Effector CD8-positive, alpha-beta T cell (primary cell): ENCODE measurements at places on chromosomes 7 and 10.

- DNase-seq: no peak
Observed at GRCh38 chr10:124949543-124949942, 7.6 kb downstream of the ZRANB1 start.

DNA sequence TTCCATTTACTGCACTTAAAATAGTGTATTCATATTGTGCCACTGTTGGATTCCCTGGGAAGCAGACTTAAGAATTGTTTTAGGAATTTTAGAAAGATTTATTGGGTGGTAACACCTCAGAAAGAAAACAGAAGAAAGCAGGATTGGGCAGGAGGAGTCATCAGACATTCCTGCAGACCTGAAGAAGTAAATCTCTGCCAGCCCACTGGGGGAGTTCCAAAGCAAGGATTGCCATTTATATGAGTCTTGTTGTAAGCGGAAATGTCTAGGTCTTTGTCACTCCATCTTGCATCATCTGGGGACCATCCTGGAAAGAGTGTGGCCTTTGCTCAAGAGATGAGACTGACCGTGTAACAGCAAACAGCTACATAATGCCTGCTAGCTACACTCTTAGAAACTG is 947.6 kb upstream of the POT1 start:
- no peak for DNase-seq

DNA sequence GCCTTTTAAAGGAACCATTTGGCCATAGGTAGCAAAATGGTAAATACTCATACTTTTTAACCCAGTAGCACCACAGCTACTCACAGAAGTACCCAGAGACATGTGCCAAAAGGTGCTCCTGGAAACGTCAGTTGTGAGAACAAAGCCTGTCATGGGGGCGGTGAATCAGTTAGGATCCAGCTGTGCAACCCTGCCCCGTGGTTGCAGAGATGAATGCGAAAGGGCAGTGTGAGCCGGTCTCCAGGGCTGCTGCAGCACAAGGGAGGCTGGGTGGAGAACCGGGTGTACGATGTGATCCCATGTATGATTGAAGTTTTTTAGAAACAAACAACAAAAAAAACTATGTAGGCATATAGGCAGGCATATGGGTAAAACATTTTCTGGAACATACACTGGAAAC is 1.3 kb upstream of the LRRC18 start:
- DNase-seq: no peak

- no peak for DNase-seq
Observed at GRCh38 chr7:47684728-47685127, 102.8 kb upstream of the TNS3 start.

DNA sequence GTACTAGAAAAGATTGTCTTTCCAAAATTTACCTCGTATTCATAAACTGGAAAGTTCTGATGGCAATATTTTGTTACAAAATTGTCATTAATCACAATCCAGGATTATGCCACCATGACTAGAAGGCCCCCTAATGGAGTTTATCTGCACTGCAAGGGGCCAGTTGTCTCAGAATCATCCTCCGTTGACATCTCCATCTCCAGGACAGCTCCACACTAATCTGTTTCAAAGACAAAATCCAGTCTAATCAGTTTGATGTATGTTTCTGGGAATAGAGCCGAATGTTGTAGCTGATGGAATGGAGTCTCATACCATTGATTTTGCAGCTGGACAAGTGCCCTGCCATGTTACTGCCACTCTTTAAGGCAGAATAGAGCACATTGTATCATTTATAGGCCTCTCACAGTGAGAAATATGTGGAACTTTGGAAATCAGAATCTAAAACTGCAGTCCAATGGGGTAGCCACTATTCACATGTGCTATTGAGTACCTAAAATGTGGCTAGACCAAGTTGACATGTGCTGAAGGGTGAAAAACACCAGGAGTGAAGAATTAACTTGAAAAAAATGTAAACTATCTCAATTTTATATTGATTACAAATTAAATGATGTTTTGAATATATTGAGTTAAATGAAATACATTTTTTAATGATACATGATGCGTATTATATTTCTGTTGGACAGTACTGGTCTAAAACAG is 38.3 kb upstream of the TOMM7 start:
- DNase-seq: no peak

DNA sequence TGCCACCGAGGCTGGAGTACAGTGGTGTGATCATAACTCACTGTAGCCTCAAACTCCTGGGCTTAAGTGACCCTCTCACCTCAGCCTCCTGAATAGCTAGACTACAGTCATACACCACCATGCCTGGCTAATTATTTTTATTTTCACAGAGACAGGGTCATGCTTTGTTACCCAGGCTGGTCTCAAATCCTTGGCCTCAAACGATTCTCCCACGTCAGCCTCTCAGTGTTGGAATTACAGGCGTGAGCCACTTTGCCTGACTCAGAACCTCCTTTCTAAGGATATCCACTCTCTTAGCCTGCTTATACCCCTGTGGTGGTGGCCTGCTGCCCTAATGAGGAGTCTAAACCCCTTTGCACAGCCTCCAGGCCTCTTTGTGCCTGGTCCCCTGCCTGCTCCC is 4.2 kb upstream of the IGFBP1 start:
- DNase-seq: no peak

- no peak for DNase-seq
Observed at GRCh38 chr7:32506266-32507054, 11.2 kb downstream of the AVL9 start.

GRCh38 chr7:152341039-152341913 is 94.5 kb downstream of the KMT2C start:
- no peak for DNase-seq

DNA sequence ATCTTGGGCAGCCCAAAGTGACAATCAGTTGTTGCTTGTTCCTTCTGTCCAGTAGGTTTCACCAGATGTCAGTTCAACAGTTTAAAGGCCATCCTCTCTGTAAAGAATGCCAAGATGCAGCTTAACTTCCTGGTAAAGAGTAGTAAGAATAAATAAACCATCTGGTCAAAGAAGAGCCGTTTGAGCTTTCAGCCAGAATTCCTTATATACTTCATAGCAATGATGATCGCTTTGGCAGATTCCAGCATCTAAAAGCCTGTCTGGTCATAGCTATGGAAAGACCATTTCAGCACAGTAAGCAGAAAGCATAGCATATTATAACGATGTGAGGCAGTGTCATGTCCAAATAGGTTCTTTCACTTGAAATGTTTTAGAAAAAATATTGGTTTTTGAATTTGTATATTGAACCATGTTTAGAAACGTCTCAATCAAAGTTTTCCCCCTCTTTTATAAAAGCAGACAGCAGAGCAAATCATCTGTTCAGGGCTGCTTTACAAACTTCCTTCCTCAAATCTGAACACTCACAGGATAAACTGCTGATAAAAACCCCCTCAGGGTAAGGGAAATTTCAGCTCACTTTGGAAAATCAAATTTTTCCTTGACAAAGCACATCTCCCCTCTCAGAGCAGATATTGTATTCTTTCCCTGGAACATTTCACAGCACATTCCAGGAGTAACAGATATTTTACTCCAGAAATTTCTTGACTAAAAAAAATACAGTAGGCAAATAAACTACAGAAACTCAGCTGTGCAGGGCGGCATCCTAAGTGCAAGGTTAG is 184.1 kb downstream of the NOC3L start:
- DNase-seq: no peak

GRCh38 chr7:43647339-43647672 is 64.4 kb downstream of the STK17A start:
- no peak for DNase-seq

GRCh38 chr7:154947604-154948003 is 55.3 kb downstream of the PAXIP1 start:
- no peak for DNase-seq

- no peak for DNase-seq
Observed at GRCh38 chr10:5587151-5588079, 62.7 kb downstream of the CALML3 start.

- no peak for DNase-seq
Observed at GRCh38 chr10:30893208-30893607, 138.5 kb downstream of the ZNF438 start.

DNA sequence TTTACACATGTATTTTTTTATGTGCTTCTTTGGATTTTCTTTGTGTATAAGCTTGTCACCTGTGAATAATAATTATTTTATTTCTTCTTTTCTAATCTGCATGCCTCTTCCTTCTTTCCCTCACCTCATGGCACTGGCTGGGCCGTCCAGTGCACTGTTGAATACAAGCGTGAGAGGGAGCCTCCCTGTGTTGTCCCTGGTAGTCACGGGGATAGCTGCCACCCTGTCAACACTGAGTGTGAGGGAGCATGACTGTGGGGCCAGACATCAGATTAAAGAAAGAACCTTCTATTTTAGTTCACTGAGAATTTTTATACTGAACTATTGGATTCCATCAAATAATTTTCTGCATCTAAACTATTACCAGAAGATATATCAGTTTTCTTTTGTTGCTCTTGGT is 187.9 kb downstream of the CDC14C start:
- DNase-seq: no peak

DNA sequence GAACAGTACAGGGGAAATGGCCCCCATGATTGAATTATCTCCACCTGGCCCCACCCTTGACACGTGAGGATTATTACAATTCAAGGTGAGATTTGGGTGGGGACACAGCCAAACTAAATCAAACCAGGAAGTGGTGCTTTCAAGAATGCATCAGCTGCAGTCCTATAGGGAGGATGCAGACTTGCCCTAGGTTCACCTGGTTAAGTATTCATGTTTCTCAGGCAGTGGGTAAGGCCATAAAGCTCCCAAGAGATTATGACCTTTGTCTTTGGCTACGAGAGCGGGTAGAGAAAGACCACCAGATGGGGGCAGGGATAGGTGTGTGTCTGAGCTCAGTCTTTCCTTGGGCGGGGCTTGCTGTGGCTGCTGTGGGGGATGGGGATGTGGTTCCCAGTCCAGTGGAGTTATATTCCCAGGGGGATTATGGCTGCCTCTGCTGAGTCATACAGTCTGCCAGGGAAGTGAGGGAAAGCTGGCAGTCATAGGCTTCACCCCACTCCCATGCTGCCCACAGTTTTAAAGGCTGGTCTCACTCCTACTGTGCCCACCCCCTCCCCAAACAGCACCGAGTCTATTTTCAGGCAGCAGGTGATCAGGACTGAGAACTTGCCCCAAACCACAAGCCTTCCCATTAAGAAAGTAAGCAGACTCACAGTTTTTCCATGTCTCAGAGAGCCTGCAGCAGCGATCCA is 8.4 kb upstream of the R3HCC1L start:
- no peak for DNase-seq

DNA sequence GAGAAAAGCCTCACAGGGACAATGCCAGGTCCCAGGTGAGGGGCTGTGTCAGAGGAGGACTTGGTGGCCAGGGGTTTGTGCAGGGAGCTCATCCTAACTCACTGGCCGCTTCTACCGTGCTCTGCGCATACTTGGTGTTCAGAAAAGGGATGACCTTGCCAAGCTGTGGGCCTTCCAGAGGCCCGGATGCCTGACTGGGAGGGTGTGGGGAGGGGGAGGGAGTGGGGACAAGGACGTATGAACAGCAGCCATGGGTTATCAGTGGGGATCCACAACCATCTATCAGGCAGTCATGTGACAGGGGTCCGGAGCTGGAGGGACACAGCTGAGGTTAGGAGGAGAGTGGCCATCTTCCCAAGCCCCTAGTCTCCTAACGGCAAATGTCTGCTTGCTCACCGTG is 6.2 kb downstream of the SFXN4 start:
- DNase-seq: no peak

GRCh38 chr10:61887772-61888171 is 13.7 kb upstream of the ARID5B start:
- no peak for DNase-seq

DNA sequence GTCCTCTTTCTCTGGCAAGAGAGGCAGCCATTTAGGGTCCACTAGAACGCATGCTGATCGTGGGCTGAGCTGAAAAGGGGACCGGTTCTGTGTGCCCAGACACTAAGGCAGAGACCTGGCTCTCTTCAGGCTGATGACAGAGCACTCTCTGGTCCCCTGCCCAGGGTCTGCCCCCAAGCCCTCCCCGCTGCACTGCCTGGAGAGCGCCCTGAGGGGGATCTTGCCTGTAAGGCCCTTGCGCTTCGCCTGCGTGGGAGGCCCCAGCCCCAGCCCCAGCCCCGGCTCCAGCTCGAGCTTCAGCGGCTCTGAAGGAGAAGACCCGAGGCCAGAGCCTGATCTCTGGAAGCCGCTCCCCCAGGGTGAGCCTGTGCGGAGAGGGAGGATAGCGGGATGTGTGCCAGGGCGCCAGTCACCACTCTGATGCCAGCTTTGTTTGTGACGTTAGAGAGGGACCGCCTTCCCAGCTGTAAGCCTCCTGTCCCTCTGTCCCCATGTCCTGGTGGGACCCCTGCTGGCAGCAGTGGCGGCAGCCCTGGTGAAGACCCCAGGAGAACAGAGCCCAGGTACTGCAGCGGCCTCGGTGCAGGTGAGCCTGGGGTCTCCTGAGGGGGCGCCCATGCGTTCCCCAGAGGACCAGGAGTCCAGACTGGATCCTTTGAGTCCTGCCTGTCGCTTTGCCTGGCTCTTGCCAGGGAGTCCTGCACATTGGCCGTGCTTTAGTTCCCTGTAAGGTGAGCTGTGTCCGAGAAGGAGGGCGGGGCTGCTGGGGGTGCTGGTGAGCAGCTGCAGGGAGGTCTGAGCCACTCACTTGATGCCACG is 43.2 kb downstream of the ZNF467 start:
- DNase-seq: no peak
